ENCODE measurements at places on chromosomes 7 and 10.

DNA sequence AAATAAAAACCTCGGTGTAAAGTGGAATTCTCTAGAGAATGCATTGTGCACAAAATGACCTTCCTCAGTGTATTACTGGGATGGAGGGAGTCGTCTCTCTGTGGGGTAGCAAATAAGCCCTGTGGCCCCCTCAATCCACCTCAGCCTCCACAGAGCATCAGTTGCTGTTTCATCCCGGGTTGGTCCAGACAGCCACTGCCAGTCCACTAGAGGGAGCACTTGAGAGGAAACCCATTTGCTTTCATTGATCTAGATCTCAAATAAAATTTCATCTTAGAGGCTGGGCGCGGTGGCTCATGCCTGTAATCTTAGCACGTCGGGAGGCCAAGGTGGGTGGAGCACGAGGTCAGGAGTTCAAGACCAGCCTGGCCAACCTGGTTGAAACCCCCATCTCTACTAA, 1128.7 kb downstream of the CNTNAP2 start:
- DNase-seq, result no peak

DNA sequence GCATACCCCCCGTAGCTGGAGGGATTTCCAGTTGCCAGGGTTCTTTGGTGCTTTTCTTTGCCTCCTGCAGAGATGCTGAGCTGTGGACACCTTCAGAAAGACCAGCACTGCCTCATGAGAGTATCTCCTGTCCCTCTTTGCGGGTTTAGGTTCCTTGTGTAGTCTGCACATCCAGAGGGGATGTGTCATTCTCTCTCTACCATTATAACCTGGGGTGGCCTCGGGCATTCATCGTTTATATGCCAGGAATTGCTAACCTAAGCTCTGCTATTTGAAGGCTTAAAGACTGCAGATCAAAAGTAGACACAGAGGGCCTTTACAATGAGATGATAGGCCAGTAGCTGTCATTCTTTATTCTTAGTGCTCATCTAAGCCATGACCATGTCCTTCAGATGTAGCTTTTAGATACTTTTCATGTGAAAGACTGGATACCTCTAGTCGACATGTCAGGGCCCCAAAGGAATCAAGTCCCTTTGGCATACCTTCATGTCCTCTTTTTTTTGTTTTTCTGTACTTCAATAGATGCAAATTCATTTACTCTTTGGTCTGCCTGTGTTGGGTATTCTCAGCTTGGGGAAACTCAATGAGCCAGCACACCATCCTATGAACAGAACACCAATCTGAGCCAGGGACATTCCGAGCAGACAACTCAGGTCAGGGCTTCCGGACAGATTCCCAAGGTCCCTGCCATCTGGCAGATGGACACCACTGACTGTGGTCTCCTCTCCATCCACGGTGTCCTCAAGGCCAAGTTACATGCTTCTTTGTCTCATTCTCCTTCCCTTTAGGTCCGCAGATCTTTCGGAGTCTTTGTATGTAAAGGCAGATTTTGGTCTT, 129.3 kb downstream of the NRF1 start:
- DNase-seq, result no peak

DNA sequence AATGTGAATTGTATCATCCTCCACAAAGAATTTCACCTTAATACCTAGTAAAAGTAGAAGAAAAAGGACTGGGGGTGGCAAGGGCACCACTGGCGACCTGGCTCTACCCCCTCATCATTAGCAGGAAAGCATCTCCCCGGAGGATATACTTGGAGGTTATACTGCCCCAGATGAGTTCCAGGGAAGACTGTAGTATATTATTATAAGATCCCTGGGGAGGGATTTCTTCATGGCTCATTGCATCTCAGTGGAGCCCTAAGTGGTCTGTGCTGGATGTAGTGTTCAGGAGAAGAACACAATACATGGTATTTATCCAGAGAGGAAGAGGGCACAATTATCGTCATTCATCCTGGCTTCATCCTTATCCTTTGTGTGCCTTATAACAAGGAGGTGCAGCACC, 14.2 kb upstream of the DYNC1I1 start:
- DNase-seq, result no peak

- no peak for DNase-seq
Observed at GRCh38 chr7:105975770-105976417, 12.8 kb downstream of the CDHR3 start.

DNA sequence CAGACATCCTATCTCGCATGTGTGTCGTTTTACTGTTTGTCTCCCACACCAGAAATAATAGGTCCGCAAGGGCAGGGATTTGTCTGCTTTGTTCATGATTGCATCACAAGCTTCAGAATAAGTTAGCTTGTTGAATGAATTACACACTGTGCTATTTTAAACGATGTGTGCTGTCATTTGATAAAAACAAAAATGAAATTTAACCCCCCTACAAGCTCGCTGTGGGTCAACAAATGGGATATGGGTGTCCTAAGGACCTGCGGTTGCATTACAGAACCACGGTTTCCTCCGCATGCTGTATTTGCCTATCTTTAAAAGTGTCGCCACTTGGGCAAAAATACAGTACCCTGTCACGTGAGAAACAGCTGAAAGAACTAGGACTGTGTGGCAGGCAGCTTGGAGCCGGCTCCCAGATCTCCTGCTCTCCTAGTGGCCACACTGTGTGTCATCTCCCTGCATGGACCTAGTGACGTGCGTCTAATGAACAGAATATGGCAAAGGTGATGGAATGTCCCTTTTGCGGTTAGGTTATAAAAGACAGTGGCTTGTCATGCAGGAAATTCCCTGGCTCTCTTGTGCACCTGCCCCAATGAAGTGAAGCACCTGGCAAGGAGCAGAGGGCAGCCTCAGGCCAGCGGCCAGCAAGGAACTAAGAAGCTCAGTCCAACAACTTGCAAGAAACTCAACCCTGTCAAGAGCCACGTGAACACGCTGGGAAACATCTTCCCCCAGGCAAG, 32.9 kb upstream of the CRYGN start:
- no peak for DNase-seq

DNA sequence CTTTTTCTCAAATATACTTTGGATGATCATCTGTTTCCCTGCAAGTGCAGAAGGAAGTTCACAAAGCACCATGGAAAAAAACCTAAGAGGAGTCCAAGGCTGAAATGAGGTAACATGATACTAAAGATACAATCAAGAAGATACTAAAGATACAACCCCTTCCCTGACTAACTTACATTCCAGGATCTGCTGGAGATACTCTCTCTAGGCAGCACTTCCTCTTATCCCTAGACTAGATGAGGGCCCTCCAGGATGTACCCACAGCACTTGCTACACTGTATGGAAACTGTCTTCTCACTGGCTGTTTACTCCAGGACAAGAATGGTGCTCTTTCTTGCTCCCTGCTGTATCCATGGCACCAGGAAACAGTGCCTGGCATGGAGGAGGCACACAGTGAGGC, 116.4 kb upstream of the NFE2L3 start:
- DNase-seq, result no peak

DNA sequence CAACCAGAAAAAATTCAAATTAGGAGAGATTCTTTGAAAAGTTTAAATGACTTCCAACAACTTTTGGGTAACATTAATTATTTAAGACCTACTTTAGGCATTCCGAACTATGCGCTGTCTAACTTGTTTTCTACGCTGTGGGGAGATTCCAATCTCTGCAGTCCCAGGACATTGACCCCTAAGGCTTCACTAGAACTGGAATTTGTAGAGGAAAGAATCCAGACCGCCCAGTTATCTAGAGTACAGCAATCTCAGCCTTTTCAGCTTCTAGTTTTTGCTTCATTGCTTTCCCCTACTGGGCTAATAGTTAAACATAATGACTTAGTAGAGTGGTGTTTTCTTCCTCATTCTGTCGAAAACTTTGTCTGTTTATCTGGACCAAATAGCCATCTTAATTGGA, 14.9 kb upstream of the DDC start:
- DNase-seq, result no peak

GRCh38 chr10:118516716-118517115, 78.7 kb downstream of the PRLHR start:
- no peak for DNase-seq
